Activated CD8-positive, alpha-beta memory T cell treated with anti-CD3 and anti-CD28 coated beads, Interleukin-2, amount 10 ng/mL, durations not matched to agents 7 days and 5 days (primary cell): ENCODE measurements at places on chromosomes 6 and 20.

GRCh38 chr20:53642196-53643030 lies 48.8 kb upstream of the ZNF217 start:
- DNase-seq, result peak; percentile 71

GRCh38 chr6:43669922-43670622 lies 17.5 kb downstream of the MRPS18A start:
- peak; percentile 60 for DNase-seq

- peak; percentile 73 for DNase-seq
Measured at GRCh38 chr6:33771146-33772081, 17.5 kb downstream of the LEMD2 start.

- no peak for DNase-seq
Measured at GRCh38 chr6:259901-260508, 32.3 kb upstream of the DUSP22 start.
